Activated naive CD4-positive, alpha-beta T cell treated with Interleukin-2 at 50 U/mL for 16 hours (primary cell): ENCODE measurements at places on chromosomes 13 and 19.

DNA sequence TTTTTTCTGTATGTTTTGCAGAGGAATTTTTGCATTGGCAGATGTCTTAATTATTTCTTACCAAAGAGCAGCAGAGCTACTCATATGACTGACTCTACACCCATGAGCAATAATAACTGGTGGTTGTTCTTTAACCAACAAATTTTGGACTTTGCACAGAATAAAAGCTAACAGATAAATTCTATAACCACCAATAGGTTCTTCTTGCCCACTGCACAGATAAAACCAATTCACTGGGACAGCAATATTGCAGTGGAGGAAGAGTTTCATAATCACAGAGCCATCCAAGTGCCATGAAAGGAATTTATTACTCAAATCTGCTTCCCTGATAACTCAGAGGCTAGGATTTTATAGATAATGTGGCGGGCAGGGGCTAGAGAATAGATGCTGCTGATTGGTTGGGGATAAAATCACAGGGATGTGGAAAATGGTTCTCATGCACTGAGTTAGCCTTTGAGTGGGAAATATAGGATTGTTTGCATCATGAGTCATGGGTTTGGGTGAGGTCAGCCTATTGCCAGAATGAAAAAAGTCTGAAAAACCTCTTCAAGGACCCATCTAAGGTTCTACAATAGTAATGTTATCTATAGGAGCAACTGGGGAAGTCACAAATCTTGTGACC, 104.3 kb upstream of the PCDH17 start:
- no peak for DNase-seq

- no peak for DNase-seq
These were observed 78.1 kb downstream of the TNFSF11 start for GRCh38 chr13:42651936-42652641.

DNA sequence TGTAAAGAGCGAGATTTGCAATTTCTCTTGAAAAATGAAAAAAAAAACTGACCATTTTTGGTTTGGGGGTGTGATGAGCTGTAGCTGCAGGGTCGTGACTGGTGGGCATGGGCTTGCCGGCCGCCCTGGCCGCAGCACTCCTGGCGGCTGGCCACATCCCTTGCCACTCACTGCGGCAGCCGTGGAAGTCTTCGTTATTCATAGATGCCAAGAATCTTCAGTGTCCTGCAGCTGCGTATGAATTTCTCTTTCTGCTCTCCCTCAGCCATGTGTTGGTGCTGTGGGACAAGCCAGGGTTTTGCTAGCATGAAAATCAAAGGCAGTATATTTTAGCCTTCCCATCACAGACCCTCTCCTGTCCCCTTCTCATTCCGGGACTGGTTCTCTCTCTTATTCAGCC, 151.7 kb upstream of the TSHZ3 start:
- DNase-seq = no peak

GRCh38 chr19:18322318-18322758, 538 bp downstream of the LSM4 start:
- peak; percentile 39 for DNase-seq

GRCh38 chr13:26037302-26037701, 14.5 kb downstream of the SHISA2 start:
- peak; percentile 17 for DNase-seq

DNA sequence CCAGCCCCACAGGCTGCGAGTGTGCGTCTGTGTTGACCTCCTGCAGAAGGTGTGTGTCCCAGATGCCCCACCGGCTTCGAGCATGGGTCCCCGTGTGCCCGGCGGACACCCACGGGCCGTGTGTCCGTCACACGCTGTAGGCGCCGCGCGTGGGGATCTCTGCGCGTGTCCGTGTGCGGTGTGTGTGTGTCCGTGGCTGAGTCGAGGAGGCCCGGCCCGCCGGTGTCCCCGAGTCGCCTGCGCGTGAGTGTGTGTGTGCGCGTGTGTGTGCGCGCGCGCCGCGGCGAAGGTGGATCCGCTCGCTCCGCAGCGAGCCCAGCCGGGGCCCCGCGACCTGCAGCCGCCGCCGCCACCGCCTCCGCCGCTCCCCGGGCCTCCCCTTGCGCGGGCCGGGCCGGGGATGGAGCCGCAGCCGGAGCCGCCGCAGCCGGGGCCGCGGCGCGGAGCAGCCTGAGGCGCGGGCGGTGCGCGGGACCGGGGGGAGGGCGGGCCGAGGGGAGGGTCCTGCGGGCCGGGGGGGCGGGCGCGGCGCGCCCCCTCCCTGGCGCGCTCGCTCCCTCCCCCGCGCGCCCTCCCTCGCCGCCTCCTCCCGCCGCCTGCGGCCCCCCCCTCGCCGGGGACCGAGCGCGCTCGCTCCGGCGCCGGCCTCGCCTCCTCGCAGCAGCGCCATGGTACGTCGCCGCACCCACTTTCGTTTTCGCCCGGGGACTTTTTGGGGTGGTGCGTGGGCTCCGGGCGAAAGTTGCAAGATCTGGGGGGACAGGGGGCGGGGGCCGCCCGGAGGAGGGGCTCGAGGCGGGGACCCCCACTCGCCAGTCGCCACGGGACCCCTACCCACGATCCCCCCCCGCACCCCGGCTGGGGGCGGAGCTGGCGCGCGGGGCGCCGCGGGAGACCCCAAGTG, 7.1 kb upstream of the NFIC start:
- peak; percentile 72 for DNase-seq

- DNase-seq = no peak
These were observed 79.5 kb downstream of the KCNRG start for GRCh38 chr13:50094615-50095293.

DNA sequence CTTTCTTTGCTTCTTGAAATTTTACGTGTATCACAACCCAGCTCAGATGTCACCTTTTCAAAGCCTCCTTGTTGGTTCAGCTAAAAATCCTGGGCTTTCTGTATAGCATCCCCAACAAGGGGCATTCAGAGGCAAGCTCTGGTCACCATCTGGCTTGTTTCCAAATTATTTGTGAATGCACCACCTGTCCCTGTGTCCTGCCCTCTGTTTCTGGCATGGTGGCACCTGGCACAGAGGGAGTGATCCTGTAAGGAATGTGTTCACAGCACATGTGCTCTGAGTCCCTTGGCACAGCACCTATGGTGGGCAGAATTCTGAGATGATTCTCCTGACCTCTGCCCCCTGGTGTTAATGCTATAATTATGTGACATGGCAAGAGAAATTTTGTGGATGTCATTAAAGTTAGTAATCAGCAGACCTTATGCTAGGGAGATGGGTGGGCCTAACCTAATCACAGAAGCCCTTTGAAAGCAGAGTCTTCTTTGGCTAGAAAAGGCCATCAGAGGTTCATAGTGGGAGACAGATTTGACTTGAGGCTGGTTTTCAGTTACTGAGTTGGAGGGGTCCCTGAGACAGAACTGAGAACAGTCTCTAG, 76.3 kb downstream of the ZNF429 start:
- DNase-seq = no peak

GRCh38 chr13:98585398-98585754, 8.5 kb upstream of the STK24 start:
- DNase-seq = no peak

- no peak for DNase-seq
These were observed 2889.6 kb upstream of the PCDH20 start for GRCh38 chr13:64305246-64305645.

- DNase-seq = no peak
These were observed 2.0 kb downstream of the MISP start for GRCh38 chr19:752652-753517.

DNA sequence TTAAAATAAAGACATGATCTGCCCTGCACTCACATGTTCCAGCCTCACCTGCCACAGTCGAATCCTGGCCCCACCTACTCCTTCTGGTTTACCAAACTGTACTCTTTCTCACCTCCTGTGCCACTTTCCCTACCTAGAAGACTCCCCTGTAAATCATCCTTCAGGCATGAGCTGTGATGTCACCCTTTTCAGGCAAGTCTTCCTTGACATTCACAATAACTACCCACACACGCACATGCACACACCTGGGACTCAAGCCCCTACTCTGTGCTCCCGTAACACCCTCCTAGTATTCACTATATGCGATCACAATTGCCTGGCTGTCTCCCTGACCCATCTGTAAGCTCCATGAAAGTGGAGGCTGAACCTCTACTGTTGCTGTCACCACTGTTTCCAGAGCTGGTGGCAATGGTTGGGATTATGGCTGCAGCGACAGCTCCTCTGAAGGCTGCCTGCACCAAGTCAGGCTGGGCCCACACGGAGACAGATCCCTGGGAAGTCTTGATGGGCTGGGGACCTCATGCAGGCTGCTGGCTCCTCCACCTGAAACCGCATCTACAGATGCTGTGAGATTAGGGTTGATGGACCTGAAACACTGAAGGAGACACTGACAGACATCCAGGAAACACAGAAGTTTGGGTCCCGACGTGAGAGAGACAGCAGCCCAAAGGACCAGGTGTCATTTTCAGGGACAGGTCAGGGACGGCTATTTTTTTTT, 611.1 kb downstream of the UQCRFS1 start:
- no peak for DNase-seq

- peak; percentile 37 for DNase-seq
These were observed at the start of gene CRB3 for GRCh38 chr19:6464070-6464873. Gene CRB3 (plus strand): TSS chr19:6464271. CDS start chr19:6464702, 431 bp downstream.

DNA sequence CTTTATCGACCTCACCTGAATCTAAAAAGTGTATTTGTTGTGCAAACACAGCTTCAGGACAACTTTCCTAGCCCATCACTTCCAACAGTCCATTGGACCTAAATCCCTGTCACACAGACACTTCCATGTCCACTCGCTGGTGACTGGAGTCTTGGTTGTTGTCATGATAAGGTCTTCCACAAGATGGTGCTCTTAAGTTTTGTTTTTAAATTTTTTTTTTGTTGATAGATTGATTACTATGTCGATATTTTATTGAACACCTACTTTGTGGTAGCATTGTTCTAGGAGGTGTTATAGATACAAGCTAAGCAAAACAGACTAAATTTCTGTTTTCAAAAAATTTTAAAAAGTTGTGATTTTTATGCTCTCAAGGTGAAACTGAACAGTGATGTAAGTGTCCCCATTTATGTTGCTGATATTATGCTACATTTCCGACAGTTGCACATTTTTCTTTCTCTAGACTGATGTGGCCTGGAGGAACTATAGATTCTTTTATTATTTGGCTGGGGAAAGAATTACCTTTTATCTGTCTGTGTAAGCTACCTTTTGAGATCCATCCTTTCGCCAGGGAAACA, 8.1 kb upstream of the ERICH6B start:
- no peak for DNase-seq

DNA sequence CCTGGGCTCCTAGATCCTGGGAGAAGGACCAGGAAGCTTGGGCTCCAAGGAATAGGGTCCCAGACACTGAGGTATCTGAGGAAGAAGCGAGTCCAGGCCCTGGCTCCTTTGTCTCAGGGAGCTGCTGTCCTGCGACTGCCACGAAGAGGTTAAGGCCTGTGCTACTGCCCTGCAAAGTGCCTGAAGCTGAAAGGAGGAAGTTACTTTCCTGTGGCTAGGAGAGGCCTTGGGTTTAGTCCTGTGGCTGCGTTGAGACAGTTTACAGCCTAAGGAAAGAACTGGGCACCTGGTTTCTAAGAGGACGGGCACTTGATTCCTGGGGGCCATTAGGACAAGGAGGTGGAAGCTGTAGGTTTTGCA, 2.8 kb downstream of the MYADM start:
- DNase-seq = no peak

DNA sequence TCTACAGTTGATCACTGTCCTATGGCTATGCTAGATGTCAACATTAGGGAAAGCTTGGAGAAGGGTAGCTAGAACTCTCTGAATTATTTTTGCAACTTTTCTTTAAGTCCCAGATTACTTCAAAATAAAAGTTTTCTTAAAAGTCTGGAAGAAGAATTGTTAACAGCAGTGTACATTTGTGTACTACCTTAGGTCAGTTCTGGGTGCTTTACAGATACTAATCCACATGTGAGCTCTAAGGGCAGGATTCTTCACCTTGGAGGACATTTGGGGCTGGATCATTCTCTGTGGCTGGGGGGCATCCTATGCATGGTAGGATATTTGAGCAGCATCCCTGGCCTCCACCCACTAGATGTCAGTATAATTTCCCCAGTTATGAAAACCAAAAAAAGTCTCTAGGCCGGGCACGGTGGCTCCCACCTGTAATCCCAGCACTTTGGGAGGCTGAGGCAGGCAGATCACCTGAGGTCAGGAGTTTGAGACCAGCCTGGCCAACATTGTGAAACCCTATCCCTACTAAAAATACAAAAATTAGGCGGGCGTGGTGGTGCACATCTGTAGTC, 2.8 kb downstream of the BRME1 start:
- peak; percentile 36 for DNase-seq

GRCh38 chr19:58014141-58014540, 11.5 kb upstream of the ZNF606 start:
- no peak for DNase-seq

- DNase-seq = no peak
These were observed 94.9 kb downstream of the FAM216B start for GRCh38 chr13:42876270-42876714.

DNA sequence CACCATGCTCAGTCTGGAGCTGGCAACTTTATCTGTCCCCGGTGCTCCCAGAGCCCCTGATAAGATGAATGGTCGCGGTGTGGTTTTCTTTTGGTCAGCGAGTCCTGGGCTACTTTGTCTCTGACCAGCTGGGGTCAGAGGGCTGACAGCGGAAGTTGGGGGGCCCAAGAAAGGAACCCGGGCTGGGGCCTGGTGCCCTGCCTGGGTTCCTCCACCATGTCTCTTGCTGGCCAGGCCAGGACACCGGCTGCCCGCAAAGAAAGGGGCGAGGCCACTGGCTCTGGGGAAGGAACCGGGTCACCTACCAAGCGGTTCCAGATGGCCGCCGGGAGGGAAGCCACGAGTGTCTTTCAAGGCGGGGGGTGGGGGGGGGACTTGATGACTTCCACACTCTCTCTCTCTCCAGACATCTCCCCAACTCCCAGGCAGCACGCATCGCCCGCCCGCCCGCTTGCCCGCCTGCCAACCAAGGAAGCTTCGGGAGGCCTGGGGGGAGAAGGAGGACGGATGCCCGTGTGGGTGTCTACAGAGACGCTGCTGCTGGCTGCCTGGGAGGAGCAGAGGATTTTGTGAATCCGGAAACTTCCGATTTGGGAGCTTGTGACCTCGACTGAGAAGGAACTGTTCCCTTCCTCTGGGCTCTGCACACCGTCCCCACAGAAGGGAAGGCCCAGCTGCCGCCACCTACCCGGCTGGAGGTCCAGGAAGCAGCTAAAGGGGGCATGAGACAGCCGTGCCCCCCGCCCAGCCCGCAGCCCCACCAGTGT, 1.1 kb downstream of the PIP5K1C start:
- DNase-seq = peak; percentile 19
